ENCODE measurements at places on chromosomes 7 and 10.

DNA sequence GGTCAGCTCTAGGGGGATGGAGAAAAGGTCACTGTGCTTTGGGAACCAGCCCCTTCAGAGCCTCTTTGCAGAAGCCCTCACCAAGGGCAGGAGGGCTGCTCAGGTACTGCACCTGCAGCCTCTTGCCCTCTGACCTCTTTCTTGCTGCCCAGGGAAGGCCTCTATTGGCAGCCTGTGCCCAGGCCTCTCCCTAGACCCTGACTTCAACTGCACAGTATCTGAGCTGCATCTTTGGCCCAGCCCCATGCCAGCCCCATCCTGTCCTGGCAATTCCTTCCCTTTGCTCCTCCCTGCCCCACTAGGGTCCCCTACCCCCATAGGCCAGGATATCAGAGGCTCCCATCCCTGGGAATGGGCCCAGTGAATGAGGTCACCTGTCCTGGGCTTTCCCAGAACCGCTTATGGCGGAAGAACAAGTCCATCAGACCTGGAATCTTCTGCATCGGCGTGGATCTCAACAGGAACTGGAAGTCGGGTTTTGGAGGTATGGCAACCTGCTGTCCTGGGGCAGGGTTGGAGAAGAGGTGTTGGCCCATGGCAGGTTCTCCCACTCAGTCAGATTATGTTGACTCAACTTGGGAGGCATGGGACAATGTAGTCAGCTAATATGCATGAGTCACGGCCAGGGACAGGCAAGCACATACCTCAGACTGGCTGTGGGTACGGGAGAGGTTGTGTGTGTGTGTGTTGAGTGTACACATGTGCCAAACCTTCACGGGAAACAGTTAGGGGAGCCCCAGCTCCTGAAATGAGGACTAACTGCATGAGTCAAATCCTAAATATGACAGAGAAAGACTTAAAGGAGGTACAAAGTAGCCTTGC, 17.1 kb upstream of the CPA1 start:
- H3K27me3 ChIP-seq: no peaks in the 10 kb centered on the region
- H3K4me3 ChIP-seq: no peak overlapping the region
- no peaks in the 10 kb centered on the region for H3K4me1 ChIP-seq
- peak overlapping the region; percentile 56 for H3K27ac ChIP-seq

DNA sequence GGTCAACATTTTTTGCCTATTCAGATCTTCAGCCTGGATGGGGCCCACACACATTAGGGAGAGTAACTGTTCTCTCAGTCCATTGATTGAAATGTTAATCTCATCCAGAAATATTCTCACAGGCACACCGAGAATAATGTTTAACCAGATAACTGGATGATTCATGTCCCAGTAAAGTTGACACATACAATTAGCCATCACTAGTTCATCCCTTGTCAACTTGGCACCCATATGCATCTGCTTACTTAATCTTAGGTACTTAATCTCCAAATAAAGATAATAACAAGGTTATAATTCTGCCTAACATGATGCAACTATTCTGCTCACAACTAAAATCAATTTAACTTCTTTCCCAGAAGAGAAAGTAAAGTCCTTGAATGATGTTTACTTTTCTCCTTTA, 502.6 kb downstream of the ADRA2A start:
- DNase-seq: no peak
- no peaks in the 10 kb centered on the region for H3K27me3 ChIP-seq
- no peaks in the 10 kb centered on the region for H3K4me1 ChIP-seq
- no peak overlapping the region for H3K4me3 ChIP-seq

- no peaks in the 10 kb centered on the region for H3K27me3 ChIP-seq
- H3K27ac ChIP-seq: no peak overlapping the region
- peaks cover 4% of the 10 kb centered on the region for H3K36me3 ChIP-seq
These were observed 39.8 kb upstream of the ZNF37A start for GRCh38 chr10:38054361-38054797.

GRCh38 chr10:123443924-123444323, 222.2 kb upstream of the GPR26 start:
- no peaks in the 10 kb centered on the region for H3K4me1 ChIP-seq
- no peak for DNase-seq
- H3K27me3 ChIP-seq: no peaks in the 10 kb centered on the region
- H3K36me3 ChIP-seq: no peaks in the 10 kb centered on the region
- no peak overlapping the region for H3K4me3 ChIP-seq

DNA sequence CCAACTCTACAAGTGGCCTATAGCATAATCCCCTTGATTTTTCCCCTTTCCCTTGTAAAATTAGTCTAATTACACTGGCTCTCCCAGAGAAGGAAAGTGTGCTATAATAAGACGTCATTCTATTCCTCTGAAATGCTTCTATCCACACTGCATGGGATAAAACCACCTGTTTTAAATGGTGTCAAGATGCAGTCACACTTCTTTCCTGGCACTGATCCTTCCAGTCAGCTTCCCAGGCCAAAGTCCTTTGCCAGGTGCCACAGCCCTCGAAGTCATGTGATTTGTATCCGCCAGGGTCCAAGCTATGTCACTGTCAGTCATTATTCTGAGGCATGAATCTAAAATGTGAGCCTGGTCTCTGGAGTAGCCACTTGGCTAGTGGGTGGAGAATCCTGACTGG, 169.0 kb upstream of the KIAA1217 start:
- no peaks in the 10 kb centered on the region for H3K27me3 ChIP-seq
- no peaks in the 10 kb centered on the region for H3K4me1 ChIP-seq
- H3K27ac ChIP-seq: no peak overlapping the region

- no peaks in the 10 kb centered on the region for H3K36me3 ChIP-seq
- H3K27ac ChIP-seq: no peak overlapping the region
- no peak overlapping the region for H3K4me3 ChIP-seq
- DNase-seq: no peak
- no peaks in the 10 kb centered on the region for H3K4me1 ChIP-seq
These were observed 20.3 kb downstream of the SBDS start for GRCh38 chr7:66974986-66975590.

DNA sequence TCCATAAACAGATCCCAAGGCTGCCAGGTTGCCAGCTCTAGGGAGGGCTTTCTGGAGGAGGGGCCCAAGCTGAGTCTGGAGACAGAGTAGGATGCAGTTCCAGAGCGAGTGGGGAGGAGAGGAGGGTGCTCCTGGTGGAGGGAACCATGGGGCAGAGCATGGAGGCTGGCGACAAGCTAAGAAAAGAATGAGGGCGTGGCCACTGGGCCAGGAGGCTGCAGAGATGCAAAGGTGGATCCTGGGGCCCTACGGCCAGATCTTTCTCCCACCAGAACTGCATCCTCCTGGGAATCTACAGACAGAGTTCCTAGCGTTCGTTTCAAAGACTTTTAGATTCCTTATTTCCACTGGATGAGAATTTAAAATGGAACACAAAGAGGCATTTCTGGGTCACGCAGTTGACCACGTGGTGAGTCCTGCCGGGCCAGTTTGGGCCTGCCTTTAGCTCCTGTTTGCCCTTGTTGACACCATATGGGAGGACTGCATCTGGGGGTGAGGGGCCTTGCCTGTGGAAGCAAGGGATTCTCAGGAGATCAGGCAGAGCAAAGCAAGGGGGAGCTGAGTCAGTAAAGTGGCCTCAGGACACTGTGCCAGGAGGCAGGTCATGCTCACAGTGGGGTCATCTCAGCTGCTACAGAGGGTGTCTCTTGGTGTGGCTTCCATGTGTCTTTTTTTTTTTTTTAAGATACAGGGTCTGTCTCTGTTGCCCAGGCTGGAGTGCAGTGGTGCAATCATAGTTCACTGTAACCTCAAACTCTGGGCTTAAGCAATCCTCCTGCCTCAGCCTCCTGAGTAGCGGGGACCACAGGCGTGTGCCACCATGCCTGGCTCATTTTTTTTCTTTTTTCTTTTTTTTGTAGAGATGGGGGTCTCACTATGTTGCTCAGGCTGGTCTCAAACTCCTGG, 137.8 kb downstream of the SH3PXD2A start:
- no peaks in the 10 kb centered on the region for H3K36me3 ChIP-seq
- H3K27ac ChIP-seq: peak overlapping the region; percentile 93
- peaks cover 23% of the 10 kb centered on the region for H3K4me1 ChIP-seq
- H3K4me3 ChIP-seq: no peak overlapping the region
- H3K27me3 ChIP-seq: no peaks in the 10 kb centered on the region

DNA sequence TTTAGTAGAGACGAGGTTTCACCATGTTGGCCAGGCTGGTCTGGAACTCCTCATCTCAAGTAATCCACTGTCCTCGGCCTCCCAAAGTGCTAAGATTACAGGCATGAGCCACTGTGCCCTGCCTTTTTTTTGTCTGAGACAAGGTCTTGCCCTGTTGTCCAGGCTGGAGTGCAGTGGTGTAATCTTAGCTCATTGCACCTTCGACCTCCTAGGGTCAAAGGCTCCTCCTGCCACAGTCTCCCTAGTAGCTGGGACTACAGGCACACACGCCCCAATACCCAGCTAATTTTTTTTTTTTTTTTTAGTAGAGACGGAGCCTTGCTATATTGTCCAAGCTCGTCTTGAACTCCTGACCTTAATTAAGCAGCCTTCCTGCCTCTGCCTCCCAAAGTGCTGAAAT, 26.8 kb upstream of the SUPV3L1 start:
- no peak overlapping the region for H3K4me3 ChIP-seq
- no peaks in the 10 kb centered on the region for H3K4me1 ChIP-seq
- no peaks in the 10 kb centered on the region for H3K36me3 ChIP-seq

DNA sequence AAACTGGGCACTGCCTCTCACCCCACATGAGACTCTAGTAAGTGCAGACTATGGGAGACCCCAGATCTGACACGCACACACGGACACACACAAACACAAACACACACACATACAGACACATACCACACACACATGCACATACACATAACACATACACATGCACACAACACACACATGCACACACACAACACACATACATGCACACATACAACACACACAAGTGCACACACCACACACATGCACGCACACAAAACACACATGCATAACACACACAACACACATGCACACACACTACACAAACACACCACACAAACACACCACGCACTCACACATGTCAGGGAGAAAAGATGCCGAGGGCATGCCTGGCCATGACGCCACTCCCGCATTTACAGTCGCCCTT, 205.5 kb downstream of the TYW1B start:
- no peaks in the 10 kb centered on the region for H3K36me3 ChIP-seq
- no peaks in the 10 kb centered on the region for H3K4me1 ChIP-seq
- H3K27ac ChIP-seq: no peak overlapping the region
- DNase-seq: no peak

GRCh38 chr7:123993996-123994395, 38.9 kb downstream of the TMEM229A start:
- H3K27me3 ChIP-seq: no peaks in the 10 kb centered on the region
- no peak for DNase-seq
- no peaks in the 10 kb centered on the region for H3K36me3 ChIP-seq
- no peaks in the 10 kb centered on the region for H3K4me1 ChIP-seq
- no peak overlapping the region for H3K27ac ChIP-seq
- no peak overlapping the region for H3K4me3 ChIP-seq

- no peaks in the 10 kb centered on the region for H3K4me1 ChIP-seq
- DNase-seq: no peak
- no peak overlapping the region for H3K4me3 ChIP-seq
- H3K27ac ChIP-seq: no peak overlapping the region
- H3K27me3 ChIP-seq: no peaks in the 10 kb centered on the region
These were observed 15.6 kb upstream of the PPIF start for GRCh38 chr10:79331709-79332108.

DNA sequence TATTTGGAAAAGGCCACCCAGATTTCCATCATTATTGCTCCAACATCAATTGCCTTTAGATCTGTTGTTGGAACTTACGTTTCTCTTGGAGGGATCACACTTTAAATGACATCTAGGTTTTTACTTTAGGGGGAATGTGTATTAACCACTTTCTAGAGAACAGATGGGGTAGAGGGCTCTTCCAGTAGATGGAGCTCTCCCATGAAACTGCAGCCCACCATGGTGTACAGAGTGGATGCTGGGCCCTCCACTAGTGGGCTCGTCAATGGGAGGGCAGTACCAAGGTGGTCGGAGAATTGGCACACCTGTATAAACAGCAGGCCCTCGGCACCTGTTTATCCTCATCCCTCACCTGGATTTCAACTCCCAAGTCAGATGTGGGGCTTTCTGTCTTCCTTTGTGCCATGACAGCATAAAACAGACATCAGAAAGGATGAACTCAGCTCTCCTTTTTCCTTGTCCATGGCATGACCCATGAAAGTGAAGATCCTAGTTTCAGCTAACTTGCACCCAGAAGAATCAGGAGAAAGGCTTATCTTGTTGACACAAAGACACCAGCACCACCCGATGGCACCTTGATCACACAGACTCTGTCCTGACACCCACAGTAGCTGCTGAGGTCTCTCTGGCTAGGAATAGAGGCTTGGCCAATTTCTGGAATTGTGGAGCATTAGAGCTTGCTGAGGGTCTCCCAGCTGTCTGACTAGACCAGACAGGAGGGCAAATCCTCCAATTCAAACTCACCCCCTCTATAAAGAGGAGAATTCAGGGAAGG, 150.5 kb downstream of the CYP26A1 start:
- no peak overlapping the region for H3K27ac ChIP-seq
- no peaks in the 10 kb centered on the region for H3K4me1 ChIP-seq

- H3K27ac ChIP-seq: no peak overlapping the region
- no peak overlapping the region for H3K4me3 ChIP-seq
- H3K27me3 ChIP-seq: no peaks in the 10 kb centered on the region
- DNase-seq: no peak
These were observed 376.4 kb downstream of the HTR7 start for GRCh38 chr10:90481326-90481923.

DNA sequence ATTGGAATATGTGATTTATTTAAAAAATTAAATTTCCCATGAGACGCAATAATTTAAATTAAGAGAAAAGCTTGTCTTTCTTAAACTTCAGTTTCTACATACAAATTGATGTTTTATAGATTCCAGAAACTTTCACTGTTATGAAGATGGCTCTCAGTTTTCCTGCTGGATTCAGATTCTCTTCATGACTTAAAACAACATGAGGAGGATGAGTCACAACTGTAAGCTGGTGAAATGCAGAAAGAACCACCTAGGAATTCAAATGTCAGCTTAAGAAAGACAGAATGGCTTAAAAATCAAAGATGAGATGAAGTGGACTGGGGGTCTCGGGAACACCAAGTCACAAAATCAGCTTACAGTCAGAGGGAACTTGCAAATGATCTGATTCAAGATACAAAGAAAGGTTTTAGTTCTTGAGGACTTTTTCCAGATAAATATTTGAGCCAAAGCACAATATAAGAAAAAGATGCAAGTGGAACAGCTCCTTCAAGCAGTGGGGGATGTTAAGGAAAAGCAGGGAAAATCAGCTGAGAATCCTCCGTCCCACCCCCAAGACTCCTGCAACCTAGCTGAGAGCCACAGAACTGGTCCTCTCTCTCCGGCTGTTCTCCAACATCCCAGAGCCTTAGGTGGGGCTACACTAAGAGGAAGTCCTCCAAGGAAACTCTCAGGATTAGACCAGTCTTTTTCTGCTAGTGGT, 279.8 kb downstream of the KCNMA1 start:
- H3K4me3 ChIP-seq: no peak overlapping the region
- no peaks in the 10 kb centered on the region for H3K36me3 ChIP-seq
- H3K27ac ChIP-seq: no peak overlapping the region
- no peak for DNase-seq
- no peaks in the 10 kb centered on the region for H3K27me3 ChIP-seq
- H3K4me1 ChIP-seq: no peaks in the 10 kb centered on the region

Data from breast epithelium (tissue), 4 donors.